ENCODE measurements at places on chromosomes 4 and X.

DNA sequence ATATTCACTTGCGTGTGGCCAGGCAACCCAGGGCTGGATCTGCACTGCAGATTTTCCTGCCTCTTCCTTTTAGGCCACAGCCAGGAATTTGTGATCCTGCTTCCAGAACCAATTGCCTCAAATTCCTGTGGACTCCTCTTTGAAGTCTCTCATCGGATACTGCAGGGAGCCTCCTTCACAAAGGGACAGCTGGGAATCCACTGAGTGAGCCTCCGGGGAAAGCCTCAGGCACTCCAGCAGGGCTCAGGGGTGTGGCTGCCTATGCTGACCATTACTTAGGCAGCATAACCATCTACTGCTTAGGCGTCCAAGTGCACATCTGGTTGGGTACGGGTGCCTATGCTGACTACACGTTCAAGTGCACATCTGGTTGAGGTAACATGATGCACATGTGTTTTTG is 321.5 kb downstream of the NLGN4X start:
- DNase-seq, result no peak

DNA sequence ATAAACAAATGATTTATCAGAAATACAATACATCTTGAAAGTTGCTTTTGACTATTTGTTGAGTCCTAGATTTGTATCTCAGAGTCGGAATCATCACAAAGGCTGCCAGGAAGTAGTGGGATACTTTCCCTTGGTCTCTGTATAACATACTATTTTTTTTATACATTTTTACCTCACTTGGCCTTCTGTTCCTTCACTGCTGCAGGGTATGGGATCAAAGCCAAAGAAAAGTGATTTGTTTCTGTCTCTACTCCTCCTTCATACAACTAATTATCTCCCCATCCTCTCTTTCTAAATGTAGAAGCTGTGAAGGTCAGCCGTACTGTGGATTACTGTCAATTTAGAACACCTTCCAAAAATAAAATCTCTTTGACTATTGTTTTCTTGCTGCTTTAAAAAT is 24.9 kb downstream of the PALLD start:
- DNase-seq, result no peak

DNA sequence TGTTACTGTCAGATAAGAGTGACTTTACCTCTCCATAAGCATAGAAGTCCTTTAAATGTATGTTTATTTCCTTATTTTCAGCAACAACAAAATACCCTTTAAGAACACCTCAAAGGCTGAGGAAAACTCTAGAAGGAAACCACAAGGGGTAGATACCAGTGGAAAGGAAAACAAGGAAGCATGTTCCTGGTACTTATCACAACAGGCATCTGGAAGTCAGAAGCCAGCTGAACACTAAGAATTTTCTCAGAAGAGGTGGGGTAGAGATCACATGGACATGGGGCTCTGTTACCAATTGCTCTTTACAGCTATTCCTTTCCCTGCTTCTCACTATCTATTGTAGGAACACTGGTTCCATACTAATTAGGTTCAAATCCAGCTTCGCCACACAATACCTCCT is 51.5 kb upstream of the BEND2 start:
- DNase-seq, result no peak

GRCh38 chr4:165288639-165289422 is 38.6 kb upstream of the MSMO1 start:
- DNase-seq, result no peak

GRCh38 chr4:123452616-123453015 is 56.0 kb downstream of the SPRY1 start:
- no peak for DNase-seq

DNA sequence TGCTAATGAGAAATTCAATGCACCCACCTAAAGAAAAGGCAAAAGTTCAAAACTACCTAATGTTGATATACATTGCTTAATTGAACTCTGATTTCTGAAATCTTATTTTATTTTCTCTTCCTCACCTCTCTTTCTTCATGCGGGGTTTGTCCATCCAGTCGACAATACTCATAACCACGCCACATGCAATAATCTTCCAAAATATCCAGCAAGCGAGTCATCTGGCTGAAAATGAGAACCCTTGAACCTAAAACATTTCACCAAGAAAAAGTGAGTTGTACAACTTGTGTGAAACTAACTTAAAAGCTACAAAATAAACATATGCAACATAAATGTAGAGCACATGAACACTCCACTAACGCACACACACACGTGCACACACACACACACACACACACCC is 26.7 kb downstream of the SMARCA1 start:
- no peak for DNase-seq

DNA sequence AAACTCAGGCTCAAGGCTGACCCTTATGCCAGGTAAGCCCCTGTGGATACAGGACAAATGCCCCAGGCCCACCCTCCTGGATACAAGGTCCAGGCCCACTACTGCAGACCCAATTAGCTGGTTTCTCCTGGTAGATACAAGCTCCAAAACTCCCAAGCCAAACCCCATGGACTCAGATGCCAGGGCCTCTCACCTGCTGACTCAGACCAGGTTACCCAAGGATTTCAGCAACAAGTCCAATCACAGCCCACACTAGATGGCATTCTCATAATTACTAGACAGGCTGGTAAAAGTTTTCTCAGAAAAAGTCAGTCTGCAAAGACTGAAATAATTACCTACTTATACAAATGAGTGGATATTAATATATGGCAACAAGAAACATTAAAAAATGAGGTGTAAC is 87.0 kb downstream of the KLF8 start:
- no peak for DNase-seq

- no peak for DNase-seq
Measured at GRCh38 chr4:34181311-34181841, 2062.9 kb downstream of the ARAP2 start.

- no peak for DNase-seq
Measured at GRCh38 chr4:2930758-2931511, 32.3 kb downstream of the NOP14 start.

DNA sequence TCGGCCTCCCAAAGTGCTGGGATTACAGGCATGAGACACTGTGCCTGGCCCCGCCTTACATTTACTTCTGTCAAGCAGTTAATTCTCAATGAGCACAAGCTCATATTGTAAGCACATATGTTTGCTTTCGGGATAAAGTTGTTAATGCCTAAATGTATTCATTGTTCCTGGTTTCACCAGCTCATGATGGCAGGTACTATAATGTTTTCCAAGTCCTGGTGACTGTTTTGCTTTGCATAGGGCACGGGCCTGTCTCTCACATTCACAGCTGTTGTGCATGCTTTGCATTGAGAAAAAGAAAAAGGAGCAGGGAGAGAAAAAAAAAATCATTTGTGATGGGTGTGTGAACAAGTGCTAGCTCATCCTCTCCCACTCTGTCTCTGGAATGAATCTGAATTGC is 661.2 kb upstream of the TENM3 start:
- DNase-seq, result no peak

GRCh38 chr4:17494258-17495190 is 17.4 kb downstream of the QDPR start:
- no peak for DNase-seq

GRCh38 chr4:37767546-37767945 is 58.9 kb upstream of the PGM2 start:
- no peak for DNase-seq

GRCh38 chrX:110748256-110748806 is 47.3 kb downstream of the CHRDL1 start:
- DNase-seq, result no peak

DNA sequence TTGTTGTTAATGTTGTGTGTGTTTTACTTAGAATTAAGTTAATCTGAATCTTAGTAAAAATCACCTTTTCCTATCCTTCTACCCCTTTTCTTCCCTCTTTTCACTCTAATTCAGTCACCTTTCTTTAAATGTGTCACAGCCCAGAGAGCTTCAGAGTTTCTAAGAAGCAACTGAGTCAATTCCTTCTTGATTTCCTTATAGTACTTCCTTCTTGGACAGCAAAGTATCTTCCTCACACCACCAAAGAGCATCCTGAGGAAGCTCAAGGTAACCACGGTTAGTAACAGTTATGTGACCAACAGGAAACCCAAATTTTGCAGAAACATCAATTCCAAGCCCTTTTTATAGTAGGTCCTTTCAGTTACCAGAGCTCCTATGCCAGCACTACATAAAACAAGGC is 243.2 kb upstream of the BMP3 start:
- DNase-seq, result no peak

Measured in CD4-positive, alpha-beta T cell (primary cell).